Heart left ventricle (tissue), 16 donors: ENCODE measurements at places on chromosomes 3 and 15. TPM values are rescaled to one million over a fixed set of nuclear protein-coding genes. Genes with fewer than 3 reads are reported as not detected.

DNA sequence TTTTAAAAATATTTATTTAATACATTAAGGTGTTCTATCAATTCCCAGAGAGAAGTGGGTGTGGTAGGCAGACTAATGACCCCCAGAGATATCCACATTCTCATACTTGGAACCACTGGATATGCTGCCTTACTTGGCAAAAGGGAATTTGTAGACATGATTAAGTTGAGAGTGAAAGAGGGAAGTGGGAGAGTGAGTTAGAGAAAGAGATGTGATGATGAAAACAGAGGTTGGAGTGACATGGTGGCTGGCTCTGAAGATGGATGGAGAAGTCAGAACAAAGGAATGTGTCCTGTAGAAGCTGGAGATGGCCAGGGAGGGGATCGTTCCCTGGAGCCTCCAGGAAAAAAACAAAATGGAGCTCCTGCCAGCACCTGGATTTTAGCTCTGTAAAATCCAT is 32.0 kb downstream of the TNFAIP8L3 start:
- no peak for DNase-seq
- no peaks in the 10 kb centered on the region for H3K27me3 ChIP-seq
- no peak overlapping the region for H3K27ac ChIP-seq
- H3K4me3 ChIP-seq, result no peak overlapping the region
- H3K4me1 ChIP-seq, result no peaks in the 10 kb centered on the region
- no peaks in the 10 kb centered on the region for H3K36me3 ChIP-seq

DNA sequence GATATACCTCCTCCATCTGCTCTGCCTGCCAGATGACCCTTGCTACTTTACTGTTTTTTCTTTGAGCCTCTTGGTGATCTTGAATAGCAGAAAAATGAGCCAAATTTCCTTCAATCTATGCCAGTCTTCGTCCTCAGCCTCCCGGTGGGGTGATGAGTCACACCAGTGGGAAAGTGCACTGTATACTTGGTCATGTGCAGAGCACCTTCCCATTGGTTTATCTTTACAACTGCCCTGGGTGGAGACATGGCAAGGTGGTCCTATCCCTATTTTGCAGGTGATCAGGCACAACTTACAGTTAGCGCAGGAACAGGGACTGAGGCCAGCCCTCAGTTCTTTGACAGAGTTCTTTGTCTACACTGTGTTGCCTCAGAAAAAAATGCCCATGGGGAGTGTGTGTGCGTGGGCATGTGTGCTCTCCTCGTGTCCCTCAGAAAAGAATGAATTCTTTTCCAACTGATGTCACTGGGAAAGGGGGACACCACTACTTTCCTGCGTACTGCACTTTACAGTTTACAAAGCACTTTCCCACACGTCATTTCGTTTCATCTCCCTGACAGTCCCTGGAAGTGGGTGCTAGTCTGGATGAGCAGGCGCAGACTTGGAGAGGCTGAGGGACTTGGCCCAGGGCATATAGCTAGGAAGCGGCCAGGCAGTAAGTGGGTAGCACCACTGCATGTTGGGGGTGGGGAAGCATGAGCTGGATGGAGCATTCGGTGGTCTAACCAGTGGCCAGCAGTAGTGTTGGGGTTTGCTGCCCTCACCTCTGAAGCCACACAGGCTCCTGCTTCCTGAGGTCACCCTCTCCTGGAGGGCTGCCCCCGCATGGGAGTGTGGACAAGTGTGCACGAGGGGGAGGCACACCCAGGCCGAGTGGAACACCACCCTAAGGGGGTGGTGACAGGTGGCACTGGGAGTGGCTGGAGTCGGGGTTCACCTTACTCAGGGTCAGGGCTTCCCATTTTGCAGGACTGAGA is 24.1 kb downstream of the SMAD3 start:
- H3K4me1 ChIP-seq, result peaks cover 34% of the 10 kb centered on the region
- H3K4me3 ChIP-seq, result no peak overlapping the region
- DNase-seq, result no peak
- H3K36me3 ChIP-seq, result no peaks in the 10 kb centered on the region
- H3K27ac ChIP-seq, result no peak overlapping the region

ZNF774 gene
- total RNA-seq, result 8.2 TPM

CRYGS gene
- total RNA-seq, result 0.32 TPM

DNA sequence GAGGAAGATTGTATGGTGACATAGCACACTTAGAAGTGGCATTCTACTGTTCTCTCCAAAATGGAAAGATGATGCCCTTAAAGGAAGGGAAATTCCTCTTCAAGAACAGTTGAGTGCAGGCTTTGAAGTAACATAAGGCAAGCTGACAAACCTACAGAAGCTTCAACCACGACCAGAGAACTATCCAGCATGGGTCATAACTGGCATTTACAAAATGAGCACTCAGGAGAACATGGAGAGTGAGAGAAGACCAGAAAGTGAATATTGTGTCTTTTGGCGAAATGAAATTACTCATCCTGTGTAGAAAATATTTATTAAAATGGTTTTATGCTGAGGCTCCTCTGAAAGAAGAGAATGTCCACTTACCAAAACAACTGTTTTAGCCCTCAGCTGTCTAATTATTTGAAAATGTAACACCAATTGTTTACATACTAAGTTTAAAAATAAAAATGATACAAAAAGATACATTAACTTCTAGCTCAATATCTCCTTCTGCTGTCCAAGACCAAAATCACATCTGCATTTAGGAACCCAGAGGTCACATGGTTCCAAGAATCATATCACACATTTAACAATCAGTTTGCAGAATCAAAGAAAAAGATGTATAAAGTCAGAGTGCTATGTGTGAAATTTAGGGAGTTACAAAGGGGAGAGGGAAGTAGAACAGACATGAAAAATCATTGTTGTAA is 216.9 kb downstream of the ATP8B4 start:
- peaks cover 28% of the 10 kb centered on the region for H3K4me1 ChIP-seq
- H3K27ac ChIP-seq, result peak overlapping the region; percentile 75
- no peak for DNase-seq
- H3K4me3 ChIP-seq, result no peak overlapping the region
- H3K27me3 ChIP-seq, result no peaks in the 10 kb centered on the region

DUOXA1 gene
- total RNA-seq, result 1.3 TPM

DNA sequence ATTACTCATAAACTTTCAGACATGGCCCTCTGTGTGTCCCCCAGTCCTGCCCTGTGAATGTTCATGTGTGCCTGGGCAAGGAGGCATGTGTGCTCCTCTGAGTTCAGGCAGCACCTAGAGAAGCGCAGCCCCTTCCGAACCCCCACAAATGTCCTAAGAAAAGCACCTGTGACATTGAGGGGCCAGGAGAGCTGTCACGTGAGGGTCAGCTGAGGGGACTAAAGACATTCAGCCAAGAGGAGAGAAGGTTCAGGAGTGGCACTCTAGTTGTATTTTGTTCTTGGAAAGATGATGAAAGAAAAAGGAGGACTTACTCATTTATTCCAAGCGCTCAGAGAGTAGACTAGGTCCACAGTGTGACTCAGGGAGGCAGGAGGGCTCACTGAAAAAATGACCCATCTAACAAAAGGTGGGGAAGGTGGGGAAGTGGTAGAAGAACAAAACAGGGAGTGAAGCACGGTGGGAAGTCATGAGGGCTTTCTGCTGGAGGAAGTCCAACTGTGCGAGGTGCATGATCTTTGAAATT is 28.1 kb upstream of the ELP6 start:
- H3K4me3 ChIP-seq, result no peak overlapping the region
- DNase-seq, result no peak
- H3K4me1 ChIP-seq, result no peaks in the 10 kb centered on the region
- no peak overlapping the region for H3K27ac ChIP-seq

- H3K27ac ChIP-seq, result no peak overlapping the region
- peaks cover 16% of the 10 kb centered on the region for H3K36me3 ChIP-seq
- no peaks in the 10 kb centered on the region for H3K4me1 ChIP-seq
- DNase-seq, result no peak
- no peaks in the 10 kb centered on the region for H3K27me3 ChIP-seq
- no peak overlapping the region for H3K4me3 ChIP-seq
Measured at GRCh38 chr3:158750016-158750415, 17.8 kb upstream of the RARRES1 start.

GRCh38 chr3:43691120-43691995 is 620 bp downstream of the ABHD5 start:
- DNase-seq, result peak; percentile 77
- H3K27ac ChIP-seq, result peak overlapping the region; percentile 94
- H3K4me1 ChIP-seq, result peaks cover 4% of the 10 kb centered on the region
- no peaks in the 10 kb centered on the region for H3K36me3 ChIP-seq
- peak overlapping the region; percentile 91 for H3K4me3 ChIP-seq

DNA sequence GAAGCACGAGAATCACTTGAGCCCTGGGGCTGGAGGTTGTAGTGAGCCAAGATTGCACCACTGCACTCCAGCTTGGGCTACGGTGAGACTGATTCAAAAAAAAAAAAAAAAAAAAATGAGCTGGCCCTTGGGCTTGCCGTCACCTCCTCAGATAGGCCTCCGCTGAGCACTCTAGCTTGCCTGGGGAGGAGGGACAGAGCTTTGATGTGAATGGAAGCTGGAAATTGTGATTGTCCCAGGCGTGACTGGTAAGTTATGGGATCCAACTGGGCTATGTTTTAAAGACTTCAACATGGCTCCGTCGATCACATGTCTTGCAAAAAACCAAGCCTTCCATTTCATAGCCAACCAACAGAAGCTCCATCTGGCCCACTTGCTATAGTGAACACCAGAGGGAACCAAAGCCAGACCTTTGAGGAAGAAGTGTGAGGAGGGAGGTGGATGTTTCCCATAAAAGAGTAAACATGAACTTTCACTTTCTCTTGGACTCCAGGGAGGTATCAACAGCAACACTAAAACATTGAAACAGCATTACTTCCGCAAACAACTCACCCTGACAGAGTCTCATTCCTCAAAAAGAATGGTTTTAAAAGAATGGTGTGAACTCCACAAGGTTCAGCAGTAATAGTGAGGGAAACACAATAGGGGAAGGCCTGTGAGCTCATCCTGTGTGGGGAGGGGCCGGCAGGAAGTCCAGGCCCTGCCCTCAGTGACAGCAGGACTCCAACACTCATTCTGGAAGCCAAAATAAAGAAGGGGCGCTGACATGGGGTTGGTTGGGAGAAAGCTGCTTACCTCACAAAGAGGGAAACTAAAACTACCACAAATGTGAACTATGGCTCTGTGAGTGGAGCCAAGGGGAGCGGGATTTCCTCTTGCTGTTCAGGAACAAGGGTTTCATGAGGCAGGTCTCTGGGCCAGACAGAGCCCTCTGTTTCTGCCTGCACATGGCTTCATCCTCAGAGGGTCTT is 59.2 kb upstream of the IL12A start:
- no peaks in the 10 kb centered on the region for H3K4me1 ChIP-seq
- DNase-seq, result peak; percentile 49
- H3K27me3 ChIP-seq, result no peaks in the 10 kb centered on the region
- H3K4me3 ChIP-seq, result no peak overlapping the region

GPR149 gene
- not detected for total RNA-seq

CASR gene
- total RNA-seq, result 0.02 TPM

- no peak overlapping the region for H3K4me3 ChIP-seq
- no peak overlapping the region for H3K27ac ChIP-seq
- no peaks in the 10 kb centered on the region for H3K27me3 ChIP-seq
- H3K4me1 ChIP-seq, result no peaks in the 10 kb centered on the region
- H3K36me3 ChIP-seq, result no peaks in the 10 kb centered on the region
- DNase-seq, result no peak
Measured at GRCh38 chr3:35929158-35929557, 289.8 kb downstream of the ARPP21 start.

DNA sequence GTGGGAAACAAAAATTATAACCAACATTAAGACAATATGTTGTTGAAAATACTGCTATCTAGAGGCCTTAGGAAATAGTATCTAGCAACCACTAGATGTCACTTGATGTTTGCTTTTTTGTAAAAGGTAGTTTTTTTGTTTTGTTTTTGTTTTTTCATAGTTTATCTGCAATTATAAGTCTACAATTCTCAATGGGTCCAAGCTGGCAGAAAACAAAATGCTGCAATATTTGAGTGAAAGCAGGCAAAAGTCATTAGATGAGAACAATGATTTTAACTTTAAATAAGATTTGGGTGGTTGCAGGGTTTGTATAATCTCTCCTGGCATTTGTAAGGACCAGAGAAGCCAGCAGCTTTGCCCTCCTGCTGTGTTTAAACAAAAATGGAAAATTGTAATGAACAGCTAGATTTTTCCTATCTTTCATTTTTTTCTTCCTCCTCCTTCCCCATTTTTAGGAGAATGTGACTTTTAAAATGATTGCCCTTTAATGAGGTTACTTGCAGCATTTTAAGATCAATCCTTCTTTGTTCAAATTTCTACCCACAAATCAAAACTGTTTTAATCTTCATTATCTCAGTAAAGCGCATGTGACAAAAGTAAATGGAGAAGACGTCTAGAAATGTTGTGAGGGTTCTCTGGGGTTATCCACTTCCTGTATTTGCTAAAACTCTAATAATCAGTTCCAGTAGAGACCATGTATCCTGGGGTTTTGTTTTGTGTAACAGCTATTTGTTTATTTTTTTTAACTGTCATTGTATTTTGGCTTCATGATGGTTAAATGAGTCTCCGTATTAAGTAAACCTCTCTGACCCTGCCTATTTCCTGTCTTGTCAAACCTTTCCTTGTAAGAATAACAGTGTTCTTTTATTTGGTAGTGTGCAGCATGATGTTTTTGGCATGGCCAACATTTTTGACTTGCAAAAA is 27.3 kb downstream of the DUT start:
- no peaks in the 10 kb centered on the region for H3K4me1 ChIP-seq
- no peaks in the 10 kb centered on the region for H3K36me3 ChIP-seq
- no peaks in the 10 kb centered on the region for H3K27me3 ChIP-seq
- DNase-seq, result no peak
- peak overlapping the region; percentile 24 for H3K27ac ChIP-seq

MUC20 gene
- total RNA-seq, result 3.2 TPM

DNA sequence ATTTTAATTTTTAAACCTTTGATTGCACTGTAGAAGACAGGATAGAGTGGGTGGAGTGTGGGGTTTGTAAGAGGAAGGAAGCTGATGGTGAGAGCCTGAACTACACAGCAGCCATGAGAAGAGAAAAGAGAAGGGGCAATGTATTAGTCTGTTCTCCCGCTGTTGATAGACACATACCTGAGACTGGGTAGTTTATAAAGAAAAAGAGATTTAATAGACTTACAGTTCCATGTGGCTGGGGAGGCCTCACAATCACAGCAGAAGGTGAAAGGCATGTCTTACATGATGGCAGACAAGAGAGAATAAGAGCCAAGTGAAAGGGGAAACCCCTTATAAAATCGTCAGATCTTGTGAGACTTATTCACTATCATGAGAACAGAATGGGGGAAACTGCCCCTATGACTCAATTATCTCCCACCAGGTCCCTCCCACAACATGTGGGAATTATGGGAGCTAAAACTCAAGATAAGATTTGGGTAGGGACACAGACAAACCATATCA is 37.3 kb downstream of the STARD5 start:
- H3K4me3 ChIP-seq, result no peak overlapping the region
- no peak for DNase-seq
- H3K36me3 ChIP-seq, result no peaks in the 10 kb centered on the region
- H3K27me3 ChIP-seq, result no peaks in the 10 kb centered on the region
- H3K27ac ChIP-seq, result no peak overlapping the region

GRCh38 chr3:174062923-174063322 is 665.4 kb downstream of the NLGN1 start:
- no peaks in the 10 kb centered on the region for H3K36me3 ChIP-seq
- no peak for DNase-seq
- H3K27me3 ChIP-seq, result no peaks in the 10 kb centered on the region
- no peak overlapping the region for H3K4me3 ChIP-seq
- H3K27ac ChIP-seq, result no peak overlapping the region
- H3K4me1 ChIP-seq, result no peaks in the 10 kb centered on the region
